ENCODE measurements at places on chromosomes 6 and 20.

GRCh38 chr6:167647737-167648470 is 178.8 kb upstream of the AFDN start:
- no peak for DNase-seq

DNA sequence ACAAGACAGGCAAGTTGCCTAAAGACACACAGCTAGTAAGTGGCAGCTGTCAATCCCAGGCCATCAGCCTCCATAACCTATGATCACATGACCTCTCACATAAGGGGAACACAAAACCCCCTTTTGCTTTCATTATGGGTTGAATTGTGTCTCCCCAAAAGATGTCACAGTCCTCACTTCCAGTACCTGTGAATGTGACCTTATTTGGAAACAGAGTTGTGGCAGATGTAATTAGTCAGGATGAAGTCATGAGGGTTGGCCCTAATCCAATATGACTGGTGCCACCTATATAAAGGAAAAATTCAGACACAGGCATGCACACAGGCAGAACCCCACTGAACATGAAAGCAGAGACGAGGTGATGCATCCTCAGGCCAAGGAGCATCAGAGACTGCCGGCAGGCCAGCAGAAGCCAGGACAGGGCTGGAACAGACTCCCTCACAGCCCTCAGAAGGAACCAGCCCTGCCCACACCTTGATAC is 33.6 kb downstream of the GFOD1 start:
- DNase-seq: no peak

- DNase-seq: no peak
Observed at GRCh38 chr6:34223381-34223955, 13.2 kb upstream of the HMGA1 start.

GRCh38 chr6:7587631-7588100 is 2.3 kb upstream of the SNRNP48 start:
- no peak for DNase-seq

DNA sequence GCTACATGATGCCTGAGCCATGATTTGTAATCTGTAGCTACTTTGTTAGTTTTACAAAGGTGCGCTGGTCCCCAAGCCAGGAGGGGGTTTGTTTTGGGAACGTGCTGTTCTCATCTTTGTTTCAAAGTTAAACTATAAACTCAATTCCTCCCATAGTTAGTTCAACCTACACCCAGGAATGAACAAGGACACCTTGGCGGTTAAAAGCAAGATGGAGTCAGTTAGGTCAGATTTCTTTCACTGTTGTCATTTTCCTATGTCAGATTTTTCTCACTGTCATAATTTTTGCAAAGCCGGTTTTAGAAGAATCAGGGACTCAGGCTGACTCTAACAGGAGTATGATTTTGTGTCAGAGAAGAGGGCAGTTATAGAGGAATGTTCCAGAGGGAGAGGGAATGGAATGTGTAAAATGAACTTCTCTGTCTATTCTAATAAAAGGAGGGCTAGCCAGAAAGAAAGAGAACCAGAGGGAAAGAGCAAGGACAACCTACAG is 2.3 kb upstream of the GMPR start:
- DNase-seq: no peak

DNA sequence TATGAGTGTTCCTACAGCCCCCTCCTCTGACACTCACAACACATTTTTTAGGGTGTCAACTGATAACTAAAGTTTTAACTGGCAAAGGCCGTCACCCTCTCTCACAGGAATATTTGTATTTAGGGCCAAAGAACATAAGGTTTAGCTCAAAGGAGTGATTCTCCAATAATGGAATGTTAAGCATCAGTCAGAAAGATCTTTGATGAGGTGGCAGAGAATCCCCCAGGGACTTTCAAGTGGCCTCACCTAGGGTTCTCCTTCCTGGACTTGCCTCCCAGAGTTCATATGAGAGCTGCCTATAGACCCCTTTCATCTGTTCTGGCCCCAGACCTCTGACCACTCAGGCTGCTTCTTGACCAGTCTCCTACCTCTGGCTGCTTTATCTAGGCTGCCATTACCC is 7.4 kb upstream of the SCUBE3 start:
- no peak for DNase-seq

DNA sequence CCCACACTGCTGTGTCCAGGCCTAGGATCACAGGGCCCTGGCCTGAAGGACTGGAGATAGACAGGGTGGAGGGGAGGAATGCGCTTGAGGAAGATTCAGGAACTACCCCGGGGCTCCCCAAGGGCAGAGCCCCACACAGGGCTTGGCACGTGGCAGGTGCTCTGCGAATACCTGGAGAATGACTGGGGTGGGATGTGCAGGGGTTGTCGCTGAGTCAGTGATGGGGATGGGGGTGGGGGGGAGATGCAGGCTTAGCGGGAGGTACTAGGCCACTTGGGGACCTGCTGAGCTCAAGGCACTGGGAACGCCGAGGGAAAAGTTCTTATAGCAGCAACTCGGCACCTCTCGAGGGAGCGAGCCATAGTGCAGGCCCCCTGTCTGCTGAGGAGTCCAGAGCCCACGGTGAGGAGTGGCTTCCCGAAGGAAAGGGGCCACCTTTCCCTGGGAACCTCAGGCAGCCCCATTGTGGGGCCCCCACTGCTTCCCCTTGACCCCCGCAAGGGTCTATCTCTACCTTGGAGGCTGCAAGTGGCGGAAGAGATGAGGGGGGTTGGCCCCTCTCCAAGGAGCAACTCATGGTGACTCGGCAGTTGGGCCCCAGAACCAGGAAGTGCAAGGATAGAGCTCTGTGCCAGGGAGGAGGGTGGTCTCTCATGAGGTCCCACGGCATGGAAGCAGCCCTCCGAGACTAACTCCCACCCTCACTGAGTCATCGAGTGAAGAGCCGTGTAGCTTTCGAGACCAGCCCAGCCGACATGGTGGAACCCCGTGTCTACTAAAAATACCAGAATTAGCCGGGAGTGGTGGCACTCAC is 33.1 kb downstream of the SRC start:
- DNase-seq: peak; percentile 6

DNA sequence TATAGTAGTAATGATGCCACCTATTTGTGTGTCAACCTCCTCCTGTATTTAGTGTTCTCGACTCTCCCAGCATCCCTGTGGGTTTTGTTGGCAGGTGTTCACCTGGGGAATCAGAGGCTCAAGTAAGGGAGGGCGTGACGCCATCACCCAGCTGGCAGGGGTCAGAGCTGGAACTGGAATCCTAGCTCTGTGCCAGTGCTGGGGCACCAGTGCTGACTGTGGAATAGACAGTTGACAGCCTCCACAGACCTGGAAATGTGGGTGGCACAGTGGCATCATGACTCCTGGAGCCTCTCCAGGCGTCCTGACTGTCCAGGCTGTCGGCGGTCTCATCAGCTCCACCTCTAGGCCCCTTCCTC is 102.8 kb downstream of the SYCP2 start:
- no peak for DNase-seq

DNA sequence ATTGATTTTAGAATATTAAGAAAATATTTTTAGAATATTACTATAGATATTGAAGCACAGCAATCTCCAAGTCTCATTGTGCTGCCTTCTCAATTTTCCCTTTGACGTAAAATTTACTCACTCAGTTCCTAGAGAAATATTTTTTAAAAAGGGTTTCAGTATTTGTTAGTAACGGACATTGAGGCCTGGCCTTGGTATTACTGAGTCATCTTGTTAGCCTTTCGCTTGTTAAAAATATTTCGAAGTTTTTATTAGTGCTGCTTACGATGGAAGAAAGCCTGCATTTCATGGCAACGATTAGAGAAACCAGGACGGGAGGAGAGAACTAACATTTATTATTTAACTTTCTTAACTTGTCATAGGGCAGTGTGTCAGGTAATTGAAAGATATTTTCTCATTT is 82.2 kb downstream of the TIAM2 start:
- no peak for DNase-seq

- DNase-seq: no peak
Observed at GRCh38 chr6:78483553-78484197, 383.7 kb upstream of the IRAK1BP1 start.
